ENCODE measurements at places on chromosomes 1 and 21. TPM values are rescaled to one million over a fixed set of nuclear protein-coding genes. Genes with fewer than 3 reads are reported as not detected.
A peak's percentile ranks its signal among the peaks of the same experiment; 100 is the strongest.

- H3K36me3 ChIP-seq = peaks cover 79% of the 10 kb centered on the region
- no peak overlapping the region for H3K4me3 ChIP-seq
- no peak overlapping the region for H3K27ac ChIP-seq
- H3K4me1 ChIP-seq = no peaks in the 10 kb centered on the region
- H3K27me3 ChIP-seq = no peaks in the 10 kb centered on the region
Observed at GRCh38 chr21:32351428-32351827, 41.4 kb downstream of the URB1 start.

DNA sequence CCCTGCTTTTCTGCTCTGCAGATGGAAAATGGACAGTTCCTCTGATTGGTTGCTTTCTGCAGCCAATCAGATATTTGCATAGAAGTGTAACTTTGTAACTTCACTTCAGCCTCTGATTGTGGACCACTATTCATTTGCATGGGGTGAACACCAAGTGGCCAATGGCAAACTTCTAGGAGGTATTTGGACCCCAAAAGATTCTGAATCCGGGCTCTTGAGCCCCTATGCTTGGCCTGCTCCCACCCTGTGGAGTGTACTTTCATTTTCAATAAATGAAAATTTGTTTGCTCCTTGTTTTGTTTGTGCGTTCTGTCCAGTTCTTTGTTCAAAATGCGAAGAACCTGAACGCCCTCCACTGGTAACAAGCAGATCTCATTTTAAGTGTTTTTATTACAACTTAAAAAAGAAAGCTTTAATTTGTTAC lies 6.4 kb upstream of the GSTM4 start:
- H3K27ac ChIP-seq = no peak overlapping the region
- H3K4me1 ChIP-seq = no peaks in the 10 kb centered on the region
- DNase-seq = no peak
- peaks cover 3% of the 10 kb centered on the region for H3K27me3 ChIP-seq
- no peaks in the 10 kb centered on the region for H3K36me3 ChIP-seq
- H3K4me3 ChIP-seq = no peak overlapping the region

DNA sequence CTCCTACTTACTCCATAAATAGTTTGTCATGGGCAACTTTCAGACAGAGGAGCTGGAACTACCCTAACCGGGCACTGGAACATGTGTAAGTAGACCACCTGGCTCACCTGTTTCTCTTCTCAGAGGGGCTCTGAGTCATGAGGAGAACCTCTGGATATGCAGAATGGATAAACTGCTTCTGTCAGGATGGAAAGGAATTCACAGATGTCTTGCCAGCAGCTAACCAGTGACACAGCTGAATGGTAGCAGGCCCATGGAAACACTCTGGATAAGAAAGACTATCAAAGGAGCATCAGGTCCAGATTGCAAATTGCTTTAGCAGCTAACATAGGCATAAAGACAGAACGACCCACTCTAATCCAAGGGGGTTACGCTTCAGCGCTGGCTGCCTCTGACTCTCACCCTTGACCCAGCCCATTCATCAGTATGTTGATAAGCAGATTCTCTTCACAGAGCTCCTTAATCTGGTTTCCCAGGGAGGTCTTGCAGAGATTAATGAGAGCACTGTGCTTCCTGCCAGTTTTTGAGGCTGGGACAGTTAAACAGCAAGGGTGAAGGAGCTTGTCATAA lies 54.2 kb downstream of the HIVEP3 start:
- no peak overlapping the region for H3K4me3 ChIP-seq
- peaks cover 57% of the 10 kb centered on the region for H3K4me1 ChIP-seq
- no peaks in the 10 kb centered on the region for H3K36me3 ChIP-seq
- H3K27me3 ChIP-seq = no peaks in the 10 kb centered on the region

The DCST1 gene
- not detected for total RNA-seq

- H3K4me3 ChIP-seq = no peak overlapping the region
- no peaks in the 10 kb centered on the region for H3K36me3 ChIP-seq
- no peak overlapping the region for H3K27ac ChIP-seq
- DNase-seq = peak; percentile 26
- peaks cover 1% of the 10 kb centered on the region for H3K27me3 ChIP-seq
- H3K4me1 ChIP-seq = no peaks in the 10 kb centered on the region
Observed at GRCh38 chr1:225318706-225319575, 108.9 kb downstream of the LBR start.

- H3K4me1 ChIP-seq = no peaks in the 10 kb centered on the region
- peaks cover 10% of the 10 kb centered on the region for H3K27me3 ChIP-seq
- no peak overlapping the region for H3K27ac ChIP-seq
- no peak for DNase-seq
- no peak overlapping the region for H3K4me3 ChIP-seq
- no peaks in the 10 kb centered on the region for H3K36me3 ChIP-seq
Observed at GRCh38 chr1:184370850-184371249, 16.0 kb upstream of the C1orf21 start.

DNA sequence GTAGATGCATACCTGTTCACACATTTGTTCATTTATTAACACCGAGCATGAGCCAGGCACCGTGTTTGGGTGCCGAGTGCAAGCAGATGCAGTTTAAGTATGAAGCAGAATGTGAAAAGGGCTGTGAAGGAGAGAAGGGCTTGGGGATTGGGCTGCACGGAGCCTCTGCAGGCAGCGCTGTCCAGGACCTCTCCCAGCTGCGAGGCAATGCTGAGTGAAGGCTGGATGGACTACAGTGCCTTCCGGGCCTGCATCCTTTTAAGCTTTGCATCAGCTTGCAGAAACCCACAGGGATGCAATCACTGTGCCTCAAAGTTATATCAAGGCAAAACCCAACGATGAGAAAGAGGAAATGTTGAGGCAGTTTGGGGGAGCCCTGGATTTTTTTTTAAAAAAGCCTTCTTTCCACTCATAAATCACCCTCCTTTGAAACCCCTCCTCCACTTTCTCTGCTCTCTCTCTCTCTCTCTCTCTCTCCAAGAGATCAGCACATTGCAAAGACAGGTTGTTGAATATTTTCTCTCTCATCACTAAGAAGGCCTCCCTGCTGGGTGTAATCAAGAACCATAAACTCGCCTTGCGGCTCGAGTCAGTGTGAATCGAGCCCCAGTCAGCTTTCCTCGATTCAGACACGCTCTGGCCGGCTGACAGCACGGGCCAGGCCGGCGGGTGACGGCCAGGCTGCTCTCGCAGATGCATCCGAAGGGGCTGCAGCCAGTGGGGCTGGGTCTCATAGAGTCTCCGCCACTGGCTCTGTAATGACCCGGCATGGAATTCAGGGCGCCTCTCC lies 89.2 kb upstream of the POU3F1 start:
- peaks cover 65% of the 10 kb centered on the region for H3K27me3 ChIP-seq
- no peak overlapping the region for H3K27ac ChIP-seq
- no peak for DNase-seq

DNA sequence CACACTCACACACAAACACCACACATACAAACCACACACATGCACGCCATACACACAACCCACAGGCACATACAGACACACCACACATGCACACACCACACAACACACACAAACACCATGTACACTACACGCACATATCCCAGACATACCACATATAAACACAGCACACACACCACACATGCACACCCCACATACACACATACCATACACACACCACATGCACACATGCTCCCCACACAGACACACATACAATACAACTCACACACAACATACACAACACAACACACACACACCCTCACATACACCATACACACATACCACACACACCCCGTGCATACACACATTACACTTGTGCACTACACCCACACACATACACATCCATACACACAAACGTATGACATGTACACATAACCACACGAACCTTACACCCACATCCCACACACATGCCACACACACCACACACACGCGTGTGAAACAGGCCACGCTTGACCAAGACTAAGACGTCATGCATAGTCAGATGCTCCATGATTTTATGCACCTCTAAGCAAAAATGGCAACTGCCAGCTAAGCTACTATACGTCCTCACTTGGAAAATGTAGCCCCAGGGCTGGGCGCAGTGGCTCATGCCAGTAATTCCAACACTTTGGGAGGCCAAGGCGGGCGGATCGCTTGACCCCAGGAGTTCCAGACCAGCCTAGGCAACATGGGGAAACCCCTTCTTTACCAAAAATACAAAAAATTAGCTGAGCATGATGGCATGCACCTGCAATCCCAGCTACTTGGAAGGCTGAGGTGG lies 77.4 kb upstream of the TMPRSS2 start:
- no peak for DNase-seq
- H3K27me3 ChIP-seq = no peaks in the 10 kb centered on the region
- H3K4me3 ChIP-seq = no peak overlapping the region
- no peaks in the 10 kb centered on the region for H3K36me3 ChIP-seq
- H3K27ac ChIP-seq = no peak overlapping the region

The MAP1LC3C gene
- total RNA-seq = not detected

GRCh38 chr1:211495584-211495983 lies 3.6 kb upstream of the RD3 start:
- H3K36me3 ChIP-seq = no peaks in the 10 kb centered on the region
- DNase-seq = no peak
- peaks cover 4% of the 10 kb centered on the region for H3K4me1 ChIP-seq
